ENCODE measurements at places on chromosomes 12 and 14. TPM values are rescaled to one million over a fixed set of nuclear protein-coding genes. Genes with fewer than 3 reads are reported as not detected.

- no peak for DNase-seq
Measured at GRCh38 chr14:28771168-28771567, 4.6 kb downstream of the FOXG1 start.

DNA sequence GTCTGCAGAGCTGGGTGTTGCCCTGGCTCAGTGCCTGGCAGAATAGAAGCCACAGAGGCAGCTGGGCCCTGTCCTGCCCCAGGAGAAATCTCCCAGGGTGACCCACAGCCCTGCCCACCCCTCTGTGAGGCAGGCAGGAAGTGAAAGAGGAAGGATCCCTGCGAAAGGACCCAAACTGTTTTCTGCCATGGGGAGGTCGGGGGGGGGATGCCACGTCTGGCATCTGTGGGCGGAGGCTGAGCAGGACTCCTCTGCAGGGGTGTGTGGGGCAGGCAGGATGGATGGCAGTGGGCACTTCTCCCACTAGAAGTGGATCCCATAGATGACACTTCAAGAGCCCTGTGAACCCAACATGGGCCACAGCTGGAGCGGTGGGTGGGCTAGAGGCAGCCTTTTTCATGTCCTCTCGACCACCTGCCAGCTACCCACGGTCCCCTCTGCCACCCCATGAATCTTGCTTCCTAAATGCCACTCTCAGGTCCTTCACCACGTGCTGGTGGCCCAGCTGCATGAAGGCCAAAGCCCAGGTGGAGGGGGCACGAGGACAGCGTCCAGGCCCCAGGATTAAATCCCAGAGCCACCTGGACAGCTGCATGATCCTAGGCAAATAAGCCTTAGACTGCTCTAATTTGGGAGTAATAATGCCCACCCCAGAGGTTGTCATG lies 3.6 kb downstream of the PAPLN start:
- no peak for DNase-seq

DNA sequence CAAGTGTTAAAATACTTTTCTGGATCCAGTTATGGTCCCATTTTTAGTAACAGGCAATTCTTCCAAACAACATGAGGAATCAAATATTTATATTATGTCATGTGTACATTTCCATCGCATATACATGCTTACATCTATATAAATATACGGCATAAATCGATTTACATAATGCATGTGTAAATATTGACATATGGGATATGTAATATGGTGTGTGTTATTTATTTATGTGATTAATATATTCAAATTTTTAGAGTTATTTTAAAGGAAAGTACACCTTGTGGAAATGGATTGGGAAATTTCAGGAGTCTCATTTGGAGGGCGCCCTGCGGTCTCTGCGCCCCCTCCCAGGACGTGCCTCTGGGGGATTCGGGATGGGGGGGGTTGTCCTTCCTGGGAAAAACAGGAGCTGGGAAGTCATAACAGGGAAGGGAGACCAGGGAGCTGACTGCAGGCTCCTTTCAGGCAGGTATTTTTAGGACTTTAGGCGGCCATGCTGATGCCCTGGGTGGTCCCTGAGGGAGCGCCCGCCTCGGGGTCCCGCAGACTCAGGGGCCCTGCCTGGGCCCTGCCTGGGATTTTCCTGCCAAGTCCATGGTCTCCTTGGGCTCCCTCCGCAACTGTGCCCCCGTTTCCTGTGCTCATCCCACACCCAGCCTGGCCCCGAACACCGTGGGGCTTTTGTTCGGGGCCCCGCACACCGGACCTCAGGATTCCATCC lies 82.7 kb upstream of the SFSWAP start:
- DNase-seq: no peak

DNA sequence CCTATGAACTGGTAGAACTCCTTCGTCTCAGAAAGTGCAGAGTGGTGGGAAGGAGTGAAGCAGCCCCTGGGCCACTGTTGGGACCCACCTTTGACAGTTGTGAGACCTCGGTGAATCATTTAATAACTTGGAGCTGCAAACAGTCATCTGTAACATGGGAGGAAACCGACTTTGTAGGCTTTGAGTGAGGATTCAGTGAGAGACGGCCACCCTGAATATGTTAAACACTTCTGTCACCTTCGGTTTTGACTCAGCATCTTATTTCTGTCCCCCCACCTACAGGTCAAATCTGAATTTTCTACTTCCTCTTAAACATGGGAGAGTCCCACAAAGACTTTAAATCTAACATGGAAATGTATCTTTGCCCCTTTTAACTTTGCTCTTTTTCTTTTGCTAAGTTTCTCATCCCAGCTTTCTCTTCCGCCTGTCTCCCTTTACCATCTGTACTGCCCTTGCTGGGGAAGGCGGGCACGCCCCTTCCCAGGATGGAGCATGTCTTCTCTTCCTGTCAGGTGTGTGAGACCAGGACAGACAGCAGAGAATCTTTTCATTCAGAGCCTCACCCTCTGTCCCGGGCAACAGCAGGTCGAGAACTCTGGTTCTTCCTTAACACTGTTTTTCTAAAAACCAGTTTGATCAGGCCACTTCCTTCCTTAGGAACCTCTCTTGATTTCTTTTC lies 37.1 kb downstream of the ZC3H14 start:
- DNase-seq: no peak

GRCh38 chr12:27034607-27035293 lies 12.4 kb downstream of the MED21 start:
- no peak for DNase-seq

- DNase-seq: no peak
Measured at GRCh38 chr14:47746986-47747385, 71.6 kb upstream of the MDGA2 start.

DNA sequence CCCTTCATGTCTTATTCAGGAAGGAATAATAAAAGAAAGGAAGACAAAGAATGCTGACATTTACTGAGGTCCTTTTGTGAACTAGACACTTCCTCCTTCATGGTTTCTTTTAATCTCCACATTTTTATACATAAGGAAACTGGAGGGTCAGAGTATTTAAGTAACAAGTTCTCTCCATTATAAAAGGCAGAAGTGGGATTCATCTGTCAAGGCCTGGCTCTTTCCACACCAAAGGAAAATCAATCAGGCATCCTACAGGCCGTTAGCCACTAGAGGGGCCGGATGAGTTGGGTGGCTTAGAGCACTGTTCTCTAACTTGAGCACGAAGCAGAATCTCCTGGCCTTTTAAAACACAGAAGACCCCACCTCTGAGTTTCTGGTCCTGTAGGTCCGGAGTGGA lies 36.8 kb upstream of the NINJ2 start:
- DNase-seq: no peak

DNA sequence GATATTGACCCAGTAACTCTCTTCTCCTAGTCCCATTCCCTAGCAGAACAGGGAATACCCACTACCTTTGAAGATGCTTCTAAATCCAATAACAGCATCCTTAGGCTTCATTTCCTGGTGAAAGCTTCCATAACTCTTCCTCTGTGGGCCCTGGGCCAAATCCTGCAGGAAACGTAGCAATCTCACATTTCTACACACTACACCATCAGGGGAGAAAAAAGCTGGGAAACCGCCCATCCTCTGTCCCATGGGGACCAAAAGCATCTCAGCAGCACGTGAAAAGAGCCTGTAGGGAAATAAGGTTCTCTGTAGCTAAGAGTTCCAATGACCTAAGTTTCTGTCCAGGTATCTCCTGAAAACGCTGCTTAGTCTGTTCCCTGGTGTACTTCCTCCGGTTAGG lies 340.2 kb downstream of the DPF3 start:
- no peak for DNase-seq

- DNase-seq: no peak
Measured at GRCh38 chr14:85528897-85529631, 880 bp upstream of the FLRT2 start.

DNA sequence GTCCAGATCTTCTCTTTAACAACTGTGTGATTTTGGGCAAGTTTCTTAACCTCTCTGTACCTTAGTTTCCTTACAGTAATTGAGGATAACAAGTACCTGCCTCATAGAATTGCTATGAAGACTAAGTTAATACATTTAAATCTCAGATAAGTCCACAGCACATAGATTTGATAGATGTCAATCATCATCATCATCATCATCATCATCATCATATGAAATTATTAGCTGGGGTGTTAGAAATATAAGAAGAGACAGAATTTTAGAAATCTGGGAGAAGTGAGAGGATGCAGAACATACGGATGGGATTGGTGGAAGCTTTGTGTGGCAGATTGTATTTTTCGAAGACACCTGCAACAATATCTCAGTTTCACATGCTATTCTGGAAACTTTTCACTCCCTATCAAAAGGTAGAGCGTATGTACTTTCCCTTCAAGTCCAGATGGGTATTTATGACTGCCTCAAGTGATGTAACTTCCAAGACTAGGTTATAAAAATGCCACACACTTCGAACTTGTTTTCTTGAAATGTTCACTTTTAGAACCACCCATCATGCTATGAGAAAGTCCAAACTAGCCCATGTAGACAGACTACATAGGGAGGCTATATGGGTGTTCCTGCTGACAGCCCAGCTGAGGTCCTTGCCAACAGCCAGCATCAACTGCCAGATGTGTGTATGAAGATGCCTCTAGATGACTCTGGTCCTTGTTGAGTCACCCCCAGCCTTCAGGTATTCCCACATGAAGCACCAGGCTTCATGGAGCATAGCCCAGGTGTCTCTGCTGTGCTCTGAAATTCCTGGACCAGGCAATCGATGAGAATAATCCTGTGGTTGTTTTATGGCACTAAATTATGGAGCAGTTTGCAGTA lies 20.7 kb upstream of the SDR39U1 start:
- DNase-seq: no peak

GRCh38 chr14:74704656-74705055 lies 8.2 kb downstream of the AREL1 start:
- DNase-seq: no peak

DNA sequence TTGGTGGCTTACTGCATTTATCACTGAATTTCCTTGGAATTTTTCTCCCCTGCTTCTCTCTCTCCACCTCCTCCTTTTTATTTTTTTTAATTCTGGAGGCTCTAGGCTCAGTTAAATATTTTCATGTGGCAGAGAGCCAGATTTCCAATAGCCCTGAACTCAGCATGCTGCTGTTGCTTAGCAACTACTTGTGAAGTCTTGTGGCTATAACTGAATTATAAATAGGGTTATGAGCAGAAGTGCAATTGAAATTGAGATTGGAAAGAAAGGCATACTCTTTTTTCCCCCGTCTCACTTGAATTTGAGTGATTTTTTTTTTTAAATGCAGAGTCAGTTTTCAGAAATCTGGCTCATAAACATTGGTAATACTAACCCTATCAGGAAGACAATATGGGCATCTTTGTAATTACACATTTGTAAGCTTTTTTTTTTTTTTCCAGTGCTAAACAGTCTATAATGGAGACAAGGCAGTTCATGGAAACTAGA lies 38.3 kb downstream of the ATF7IP start:
- DNase-seq: no peak

DNA sequence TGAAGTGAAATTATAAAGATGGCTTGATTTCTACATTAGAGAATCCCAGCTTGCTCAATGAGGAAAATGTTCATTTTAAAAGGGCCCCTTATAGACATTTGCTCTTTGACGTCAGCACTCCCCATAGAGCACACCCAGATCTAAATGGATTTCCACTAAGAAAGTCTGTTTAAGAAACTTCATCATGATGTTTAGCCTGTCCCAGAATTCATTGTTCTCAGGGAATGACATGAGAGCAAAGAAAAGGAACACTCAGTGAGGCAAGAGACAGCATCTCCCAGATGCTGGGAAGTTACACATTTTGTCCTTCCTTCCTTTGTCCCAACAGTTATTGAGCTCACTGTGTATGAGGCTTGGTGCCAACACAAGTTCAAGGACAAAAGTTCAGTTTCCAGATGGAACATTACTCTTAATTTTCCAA lies 4.9 kb downstream of the PHLDA1 start:
- no peak for DNase-seq

GRCh38 chr12:63302941-63303536 lies 152.0 kb upstream of the AVPR1A start:
- DNase-seq: no peak

GRCh38 chr12:205026-205425 lies 8.9 kb downstream of the SLC6A12 start:
- no peak for DNase-seq

DNA sequence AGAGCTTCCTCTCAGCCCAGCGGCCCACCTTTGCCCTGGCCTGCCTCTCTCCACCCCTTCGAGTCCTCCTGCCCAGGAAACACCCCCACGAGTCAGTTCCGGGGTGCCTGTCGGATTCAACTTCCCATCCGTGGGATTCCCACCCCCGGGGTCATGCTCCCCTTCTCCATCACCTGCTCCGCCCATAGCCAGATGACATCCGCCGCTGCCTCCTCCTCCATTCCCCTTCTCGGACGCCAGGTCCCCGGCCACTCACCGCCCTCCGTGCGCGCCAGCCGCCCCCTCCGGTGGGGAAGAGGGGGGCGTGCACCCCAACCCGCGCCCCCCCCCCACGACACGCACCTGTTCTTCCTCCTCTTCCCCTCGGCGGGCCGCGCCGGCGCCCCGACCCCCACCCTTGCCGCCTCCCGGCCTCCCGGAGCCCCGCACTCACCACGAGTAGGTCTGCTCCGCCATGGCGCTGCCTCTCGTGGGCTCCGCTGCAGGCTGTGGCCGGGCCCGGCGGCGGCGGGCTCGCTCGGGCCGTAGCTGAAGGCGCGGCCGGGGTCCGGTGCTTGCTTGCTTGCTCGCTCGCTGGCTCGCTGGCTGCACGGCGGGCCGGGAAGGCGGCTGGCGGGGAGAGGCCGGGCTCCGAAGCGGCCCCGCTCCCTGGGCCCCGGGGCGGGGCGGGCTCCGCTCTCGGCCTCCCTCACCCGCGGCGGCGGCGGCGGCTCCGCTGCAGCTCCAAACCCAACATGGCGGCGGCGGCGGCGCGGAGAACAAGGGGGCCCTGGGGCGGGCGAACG lies 554 bp downstream of the SPPL3 start:
- peak; percentile 55 for DNase-seq

DNA sequence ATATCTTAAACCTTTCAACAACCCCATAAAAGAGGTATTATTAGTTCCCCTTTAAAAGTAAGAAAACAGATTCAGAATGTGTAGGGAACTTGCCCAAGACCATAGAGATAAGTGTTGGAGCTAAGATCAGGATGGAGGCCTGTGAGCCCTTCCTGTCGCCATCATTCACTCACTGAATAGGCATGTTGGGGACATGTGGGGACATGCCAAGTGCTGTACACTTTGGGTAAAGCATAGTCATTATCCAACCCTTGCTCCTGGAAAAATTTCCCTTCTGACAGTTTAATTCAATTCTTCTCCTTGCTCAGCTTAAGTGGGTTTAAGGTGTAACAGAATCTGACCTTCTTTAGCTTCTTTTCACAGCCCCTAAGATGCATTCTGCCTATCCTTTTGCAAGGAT lies 28.0 kb upstream of the C12orf42 start:
- no peak for DNase-seq

Gene OR4E2
- not detected for total RNA-seq

Gene PDE6H
- not detected for total RNA-seq

Gene TMBIM4
- total RNA-seq: 60.1 TPM

Gene VRTN
- total RNA-seq: not detected

Gene ADIPOR2
- total RNA-seq: 36.7 TPM

Gene CBLN3
- total RNA-seq: 0.69 TPM

Gene AVPR1A
- total RNA-seq: 1.5 TPM

Gene IFNG-AS1
- total RNA-seq: not detected

Gene BIN2
- 1.6 TPM for total RNA-seq

Gene PLEKHH1
- total RNA-seq: 1.1 TPM

Gene MAP1LC3B2
- total RNA-seq: 1.4 TPM

Gene CLEC9A
- not detected for total RNA-seq

Gene KRT6C
- total RNA-seq: 0.24 TPM

Gene ANGEL1
- 11.1 TPM for total RNA-seq

Measured in psoas muscle (tissue), 8 donors.